Right lung (tissue), 10 donors: ENCODE measurements at places on chromosomes 11 and 22. TPM values are rescaled to one million over a fixed set of nuclear protein-coding genes. Genes with fewer than 3 reads are reported as not detected.

CRYBA4 gene
- polyA plus RNA-seq = 0.32 TPM

FIBIN gene
- 5.8 TPM for polyA plus RNA-seq

SPDYC gene
- polyA plus RNA-seq = not detected

GATD1 gene
- 59.6 TPM for polyA plus RNA-seq

- peak; percentile 69 for DNase-seq
Measured at GRCh38 chr11:74462009-74462408, 5.3 kb downstream of the KCNE3 start.

GRCh38 chr11:90589735-90590134 lies 366.9 kb upstream of the CHORDC1 start:
- no peak for DNase-seq

DNA sequence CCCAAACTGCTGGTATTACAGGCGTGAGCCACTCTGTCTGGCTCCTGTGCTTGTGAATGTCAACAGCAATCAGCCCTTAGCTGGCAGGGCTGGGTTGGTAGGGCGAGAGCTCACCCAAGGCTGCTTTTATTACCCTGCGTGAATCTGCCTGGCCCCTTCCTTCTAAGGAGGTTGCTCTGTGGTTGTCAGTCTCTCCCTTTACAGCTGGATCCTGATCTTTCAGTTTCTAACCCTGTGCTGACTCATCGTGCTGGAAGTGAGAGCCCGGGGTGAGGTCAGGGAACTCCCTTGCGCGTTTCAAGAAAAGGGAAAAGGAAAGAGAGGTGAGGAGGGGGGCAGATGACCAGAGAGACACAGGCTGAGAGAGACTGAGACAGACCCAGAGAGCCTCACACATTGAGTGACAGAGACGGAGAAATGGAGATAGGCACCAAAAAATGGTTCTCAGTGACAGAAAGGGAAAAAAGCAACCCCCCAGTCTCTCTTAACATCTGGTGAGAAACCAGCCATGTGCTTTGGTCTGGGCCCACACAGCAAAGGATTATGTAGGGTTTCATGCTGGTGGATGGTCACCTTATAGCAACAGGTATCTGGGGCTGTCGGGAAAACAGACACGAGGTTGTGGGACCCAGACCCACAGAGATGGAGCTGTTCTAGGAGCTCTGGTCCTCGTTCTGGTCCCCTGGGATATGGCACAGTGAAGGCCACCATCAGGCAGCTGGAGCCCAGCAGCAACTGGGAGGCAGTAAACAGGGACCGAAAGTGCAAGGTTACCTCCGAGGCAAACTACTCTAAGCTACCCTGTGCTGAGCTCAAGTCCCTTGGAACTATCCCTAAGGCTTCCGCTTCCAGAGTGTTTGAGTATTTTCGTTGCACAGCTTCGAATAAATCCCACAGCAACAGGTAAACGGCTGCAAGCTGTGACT lies 2.5 kb downstream of the TCN2 start:
- no peak for DNase-seq

- DNase-seq = no peak
Measured at GRCh38 chr11:132910011-132910760, 622.1 kb downstream of the OPCML start.

DNA sequence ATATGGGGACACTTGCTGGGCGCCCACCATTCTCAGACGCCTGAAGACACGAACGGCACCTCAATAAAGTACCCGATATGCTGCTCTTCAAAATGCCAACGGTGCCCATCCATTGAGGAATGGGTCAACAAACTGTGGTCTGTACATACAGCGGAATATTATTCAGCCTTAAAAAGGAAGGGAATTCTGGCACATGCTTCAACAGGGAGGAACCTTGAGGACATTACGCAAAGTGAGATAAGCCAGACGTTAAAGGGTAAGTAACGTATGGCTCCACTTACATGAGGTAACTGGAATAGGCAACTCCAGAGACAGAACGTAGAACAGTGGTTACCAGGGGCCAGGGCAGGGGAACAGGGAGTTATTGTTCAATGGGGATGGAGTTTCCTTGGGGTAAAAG lies 28.0 kb downstream of the PRDM10 start:
- DNase-seq = no peak

GRCh38 chr22:50102946-50103345 lies 13.1 kb downstream of the MOV10L1 start:
- no peak for DNase-seq

DNA sequence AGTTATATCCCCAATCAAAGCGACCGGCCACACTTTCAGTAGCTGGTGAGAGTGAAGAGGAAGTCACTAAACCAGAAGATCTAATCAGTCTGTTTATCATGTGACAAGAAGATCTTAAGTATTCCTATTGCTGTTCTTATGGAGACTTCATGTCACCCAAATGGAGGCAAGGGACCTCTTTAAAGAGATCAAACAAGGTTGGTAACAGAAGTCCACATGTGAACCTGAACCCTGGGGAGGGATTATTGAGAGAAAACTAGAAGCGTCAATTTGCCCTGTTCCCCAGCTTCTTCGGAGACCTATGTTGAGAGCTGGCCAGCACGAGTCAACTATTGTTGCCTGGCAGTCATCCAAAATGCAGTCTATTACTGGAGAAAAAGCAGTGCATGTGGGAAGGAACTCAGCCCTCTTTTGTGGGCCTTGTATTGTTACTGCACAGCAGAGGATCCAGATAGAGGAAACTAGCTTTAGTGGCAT lies 76.9 kb upstream of the CTSC start:
- DNase-seq = peak; percentile 74

- no peak for DNase-seq
Measured at GRCh38 chr11:13030857-13031256, 21.7 kb downstream of the RASSF10 start.

DNA sequence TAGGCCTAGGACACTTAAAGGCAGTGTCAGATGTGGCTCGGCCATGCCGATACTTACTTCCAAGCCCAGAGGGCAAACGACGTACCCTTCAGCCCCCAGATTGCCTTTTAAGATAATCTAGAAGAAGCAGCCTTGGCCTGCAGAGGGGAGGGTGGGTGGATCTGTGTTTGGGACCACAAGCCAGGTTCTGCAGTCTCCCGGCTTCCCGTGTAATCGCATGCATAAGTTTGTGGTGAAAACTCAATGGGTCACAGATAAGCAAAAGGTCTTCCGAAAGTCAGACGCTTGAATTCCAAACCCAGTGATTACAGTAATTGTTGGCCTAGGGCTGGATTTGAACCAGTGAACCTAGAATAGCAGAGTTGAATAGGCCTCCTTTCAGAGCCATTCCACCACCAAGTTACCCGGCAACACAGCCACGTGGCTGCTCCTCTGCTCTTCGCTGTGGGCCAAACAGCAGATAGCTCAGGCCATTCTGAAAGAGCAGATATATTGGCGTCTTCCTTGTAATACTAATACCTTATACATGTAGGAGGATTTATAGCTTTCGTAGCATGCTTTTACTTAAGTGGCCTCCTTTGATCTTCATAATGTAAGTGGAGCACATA lies 170.8 kb upstream of the CADM1 start:
- DNase-seq = no peak

DNA sequence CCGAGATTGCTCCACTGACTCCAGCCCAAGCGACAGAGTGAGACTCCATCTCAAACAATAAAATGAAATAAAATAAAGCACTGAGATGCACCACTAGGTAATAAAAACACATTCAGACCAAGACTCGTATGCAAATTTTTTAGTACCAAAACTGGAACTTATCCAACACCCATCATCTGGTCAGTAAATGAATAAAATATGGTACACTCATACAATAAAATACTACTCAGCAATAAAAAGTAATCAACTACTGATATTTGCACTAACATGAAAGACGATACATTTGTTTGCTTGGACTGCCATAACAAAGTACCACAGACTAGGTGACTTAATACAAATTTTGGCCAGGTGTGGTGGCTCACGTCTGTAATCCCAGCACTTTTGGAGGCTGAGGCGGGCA lies 17.8 kb upstream of the POLD3 start:
- DNase-seq = no peak

DNA sequence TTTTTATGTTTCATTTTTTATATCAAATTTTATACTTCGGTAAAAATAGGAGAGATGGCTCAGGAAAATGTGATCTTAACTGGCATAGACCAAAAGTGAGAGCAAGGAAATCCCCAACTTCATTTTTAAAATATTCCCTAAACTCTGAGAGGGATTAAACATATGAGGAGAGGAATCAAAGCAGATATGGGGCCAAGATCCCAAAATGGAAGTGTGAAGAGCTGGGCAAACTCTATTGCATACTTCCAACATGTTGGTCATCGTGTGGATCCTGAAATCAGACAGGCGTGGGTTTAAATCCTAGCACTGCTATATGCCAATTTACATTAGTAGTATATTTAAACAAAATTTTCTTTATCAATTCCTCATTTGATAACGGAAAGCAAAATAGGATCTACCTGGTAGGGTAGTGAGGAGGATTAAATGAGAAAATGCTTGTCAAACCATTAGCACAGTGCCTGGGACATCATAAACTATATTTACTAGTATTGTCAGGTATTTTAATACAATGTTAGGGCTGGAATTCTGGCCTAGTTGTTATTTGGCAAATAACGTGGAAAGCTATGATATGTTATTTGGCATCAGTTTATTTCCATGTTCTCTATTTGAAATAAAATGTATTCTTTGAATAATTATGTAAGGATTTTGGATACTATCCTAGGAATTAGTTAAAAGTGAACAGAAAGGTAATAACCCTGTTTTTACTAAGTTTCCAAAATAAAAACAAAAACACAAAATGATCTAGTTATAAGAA lies 392.8 kb upstream of the CCDC90B start:
- DNase-seq = no peak

- no peak for DNase-seq
Measured at GRCh38 chr22:19888131-19888746, 33.6 kb upstream of the GNB1L start.

DNA sequence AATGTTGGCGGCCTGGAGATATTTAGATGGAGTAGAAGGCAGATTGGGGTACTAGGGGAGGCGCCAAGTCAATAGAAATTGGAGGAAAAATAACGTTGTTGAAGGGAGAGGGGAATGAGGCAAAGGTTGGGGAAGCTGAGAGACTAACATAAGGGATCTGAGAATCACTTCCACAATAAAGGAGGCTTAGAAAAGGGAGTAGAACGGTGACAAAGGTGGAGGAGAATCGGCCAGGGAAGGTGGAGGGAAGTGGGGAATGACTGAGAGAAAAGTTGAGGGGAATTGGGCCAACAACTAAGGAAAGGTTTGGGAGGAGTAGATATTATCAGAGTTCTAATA lies 510 bp downstream of the PPME1 start:
- DNase-seq = no peak
